HS-5 (cell line): ENCODE measurements at places on chromosomes 1 and 21.

DNA sequence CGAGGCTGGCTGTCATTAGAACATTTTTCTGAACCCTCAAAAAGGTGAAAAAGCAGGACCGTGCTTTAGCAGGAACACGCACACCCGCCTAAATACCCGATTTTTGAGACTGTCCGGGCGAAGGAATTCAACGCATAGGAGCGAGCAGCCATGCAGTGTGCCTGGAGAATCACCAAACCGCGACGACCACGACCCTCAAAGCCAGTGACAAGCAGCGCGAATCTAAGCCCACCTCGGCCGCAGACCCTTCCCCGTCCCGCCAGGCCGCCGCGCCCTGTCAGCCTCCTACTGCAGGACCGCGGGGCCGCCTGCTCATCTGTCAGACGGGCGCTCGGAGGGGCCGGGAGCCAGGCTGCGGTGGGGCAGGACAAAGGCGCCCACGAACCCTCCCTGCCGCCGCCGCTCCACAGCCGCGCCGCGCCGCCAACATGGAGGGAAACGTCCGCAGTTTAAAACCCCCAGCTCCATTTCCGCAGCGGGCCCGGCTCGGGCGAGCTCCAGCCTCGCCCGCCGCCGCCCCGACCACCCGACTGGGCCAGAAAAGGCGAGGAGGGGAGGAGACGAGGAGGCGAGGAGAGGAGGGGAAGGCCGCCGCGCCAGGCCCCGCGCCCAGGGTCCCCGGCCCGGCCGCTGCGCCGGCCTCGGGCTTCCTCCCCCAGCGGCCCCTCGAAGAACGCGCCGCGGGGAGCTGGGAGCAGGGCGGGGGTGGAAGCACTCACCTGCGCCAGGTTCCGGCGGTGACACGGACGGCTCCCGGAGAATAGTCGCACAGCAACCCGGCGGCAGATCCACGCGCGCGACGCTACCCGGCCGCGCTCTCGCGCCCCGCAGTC, at the start of gene LBR:
Gene LBR (minus strand): TSS at position 804 of the 833 bp plus-strand sequence. CDS start 3,963 bp downstream, outside the sequence.
- DNase-seq: no peak

- no peak for DNase-seq
These were observed 16.9 kb downstream of the NRDC start for GRCh38 chr1:51861669-51862068.

GRCh38 chr1:155113450-155113980, 14.2 kb upstream of the EFNA1 start:
- no peak for DNase-seq

DNA sequence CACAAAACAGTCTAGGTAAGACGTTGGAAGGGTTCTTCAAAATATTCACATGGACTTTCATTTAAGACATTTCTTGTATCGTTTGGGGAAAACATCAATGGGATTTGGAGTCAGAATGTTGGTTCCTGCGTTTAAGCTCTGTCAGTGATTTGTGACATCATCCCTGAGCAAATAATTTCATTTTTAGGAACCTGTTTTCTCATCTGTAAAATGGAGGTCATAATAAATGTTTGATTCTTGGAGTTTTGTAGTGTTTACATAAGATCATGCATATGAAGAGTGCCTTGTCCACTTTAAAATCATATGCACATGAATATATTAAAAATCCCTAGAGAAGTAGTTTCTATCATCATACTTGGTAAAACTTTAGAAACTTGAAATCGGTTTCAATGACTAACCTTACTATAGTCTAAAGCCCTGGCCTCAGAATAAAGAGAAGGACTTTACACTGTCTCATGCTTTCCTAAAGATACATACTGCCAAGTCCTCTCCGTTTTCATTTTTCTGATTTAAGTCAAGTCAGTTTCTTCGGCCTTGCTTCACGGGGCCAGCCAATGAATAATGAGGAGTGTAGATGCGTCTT, 178.4 kb downstream of the ADSS2 start:
- DNase-seq: no peak

GRCh38 chr1:166307261-166308188, 140.7 kb upstream of the FAM78B start:
- DNase-seq: no peak

DNA sequence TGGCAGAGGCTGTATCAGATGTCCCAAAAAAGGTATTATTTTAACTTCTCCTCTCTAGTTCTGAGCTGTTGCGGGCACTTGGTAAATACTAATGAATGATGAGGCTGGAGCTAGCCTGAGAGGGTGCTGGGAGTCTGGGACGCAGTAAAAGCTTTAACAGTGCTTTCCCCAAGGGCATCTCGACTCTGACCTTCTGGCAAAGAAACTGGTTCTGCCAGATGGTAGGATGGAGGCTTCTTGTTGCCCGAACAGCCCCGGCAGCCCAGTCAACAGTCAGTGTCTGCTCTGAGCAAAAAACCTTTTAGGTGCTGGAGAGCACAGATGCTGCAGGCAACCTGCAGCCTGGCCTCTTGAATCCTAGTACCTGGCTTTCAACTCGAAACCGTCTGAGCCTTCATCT, 2.5 kb upstream of the PNRC2 start:
- DNase-seq: no peak

DNA sequence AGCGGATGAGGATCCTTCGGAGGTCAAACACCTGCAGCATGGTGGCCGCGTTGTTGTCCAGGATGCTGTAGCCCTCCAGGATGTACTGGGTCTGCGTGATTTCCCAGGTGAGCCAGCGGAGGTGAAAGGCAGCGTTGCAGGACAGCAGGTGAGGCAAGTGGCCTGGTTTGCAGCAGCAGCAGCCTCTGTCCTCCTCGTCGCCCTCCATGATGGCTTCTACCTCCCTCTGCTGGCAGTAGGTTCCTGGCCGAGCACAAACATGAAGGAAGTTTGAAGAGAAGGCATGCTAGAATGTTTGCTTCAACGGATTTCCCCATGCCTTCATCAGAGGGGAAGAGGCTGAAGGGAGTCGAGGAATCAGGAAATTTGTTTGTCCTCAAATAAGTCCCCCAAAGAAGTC, 74.7 kb downstream of the NTPCR start:
- DNase-seq: no peak

GRCh38 chr1:18640228-18641004, 9.8 kb downstream of the PAX7 start:
- no peak for DNase-seq

GRCh38 chr21:45138199-45139002, 64.0 kb downstream of the ADARB1 start:
- DNase-seq: no peak

- no peak for DNase-seq
These were observed 23.4 kb upstream of the RNF187 start for GRCh38 chr1:228463559-228464455.

- no peak for DNase-seq
These were observed 9.8 kb downstream of the PPP2R5A start for GRCh38 chr1:212294983-212295382.

DNA sequence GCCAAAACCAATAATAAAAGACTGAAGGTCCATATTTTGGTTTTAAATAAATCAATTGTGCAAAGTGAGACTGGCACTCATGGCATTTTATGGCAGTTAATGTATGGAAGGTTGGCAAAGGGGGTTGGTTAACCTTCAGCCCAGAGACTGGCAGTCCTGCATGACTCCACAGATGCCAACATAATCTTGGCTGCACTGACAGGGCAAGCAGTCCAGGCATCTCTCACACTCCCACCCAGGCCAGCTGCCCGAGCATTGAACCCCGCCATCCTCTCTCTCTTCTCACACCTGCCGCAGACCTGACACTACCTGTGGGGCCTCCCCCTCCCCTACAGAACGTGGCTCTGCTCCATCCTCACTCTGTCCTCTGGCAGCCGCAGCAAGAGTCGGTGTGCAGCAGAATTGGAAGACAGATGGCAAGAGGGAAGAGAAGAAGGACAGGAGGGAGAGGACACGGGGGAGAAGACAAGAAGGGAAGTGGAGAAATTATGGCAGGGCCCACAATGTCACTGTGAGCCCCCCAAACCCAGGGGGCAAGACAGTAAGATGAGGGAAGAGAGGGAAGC, 43.7 kb downstream of the ITPKB start:
- DNase-seq: no peak

GRCh38 chr1:63448731-63449246, 74.2 kb downstream of the ITGB3BP start:
- DNase-seq: peak; percentile 23

DNA sequence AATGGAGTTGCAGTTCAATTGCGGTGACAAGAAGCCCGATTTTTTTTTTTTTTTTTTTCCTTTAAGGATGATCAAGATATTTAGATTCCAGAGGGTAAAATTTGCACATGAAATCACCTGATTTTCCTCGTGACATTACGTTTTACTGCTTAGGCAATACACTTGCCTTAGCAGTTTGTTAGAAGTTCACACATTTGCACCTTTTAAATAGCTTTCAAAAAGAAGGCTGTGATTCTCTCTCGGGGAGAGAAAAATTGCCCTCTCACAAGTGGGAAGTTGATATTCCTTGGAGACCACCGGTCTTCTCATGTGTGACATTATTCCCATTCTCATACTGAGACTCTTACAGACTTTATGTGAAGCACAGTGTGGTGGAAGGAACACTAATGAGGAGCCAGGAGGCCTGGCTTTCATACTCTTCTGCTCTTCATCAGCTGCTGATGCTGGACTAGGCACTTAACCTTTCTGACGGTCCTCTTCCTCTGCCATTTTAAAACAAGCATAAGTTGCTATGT, 69.8 kb upstream of the HSPA13 start:
- DNase-seq: no peak

GRCh38 chr1:88079036-88079435, 605.0 kb upstream of the PKN2 start:
- no peak for DNase-seq

- no peak for DNase-seq
These were observed 30.7 kb downstream of the TUFT1 start for GRCh38 chr1:151570819-151571218.

GRCh38 chr21:24424776-24425175, 1182.5 kb downstream of the MRPL39 start:
- DNase-seq: no peak

DNA sequence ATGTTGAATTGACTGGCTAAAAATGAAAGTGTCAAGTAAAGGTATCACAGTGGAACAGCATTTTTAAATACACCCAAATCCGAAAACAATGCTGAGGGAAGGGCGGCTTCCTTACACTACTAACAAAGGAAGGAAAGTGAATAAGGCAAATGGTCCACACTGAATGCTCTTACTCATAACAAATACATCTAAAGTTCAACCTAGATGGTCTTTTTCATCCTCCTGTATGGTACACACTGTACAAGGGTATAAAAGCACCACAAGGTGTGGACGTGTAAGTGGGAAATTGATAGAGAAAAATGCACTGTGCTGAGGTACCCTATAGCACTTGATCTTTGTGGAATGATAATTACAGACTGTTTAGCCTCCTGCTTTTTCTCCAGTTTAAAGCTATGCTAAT, 7.1 kb upstream of the PALMD start:
- no peak for DNase-seq

DNA sequence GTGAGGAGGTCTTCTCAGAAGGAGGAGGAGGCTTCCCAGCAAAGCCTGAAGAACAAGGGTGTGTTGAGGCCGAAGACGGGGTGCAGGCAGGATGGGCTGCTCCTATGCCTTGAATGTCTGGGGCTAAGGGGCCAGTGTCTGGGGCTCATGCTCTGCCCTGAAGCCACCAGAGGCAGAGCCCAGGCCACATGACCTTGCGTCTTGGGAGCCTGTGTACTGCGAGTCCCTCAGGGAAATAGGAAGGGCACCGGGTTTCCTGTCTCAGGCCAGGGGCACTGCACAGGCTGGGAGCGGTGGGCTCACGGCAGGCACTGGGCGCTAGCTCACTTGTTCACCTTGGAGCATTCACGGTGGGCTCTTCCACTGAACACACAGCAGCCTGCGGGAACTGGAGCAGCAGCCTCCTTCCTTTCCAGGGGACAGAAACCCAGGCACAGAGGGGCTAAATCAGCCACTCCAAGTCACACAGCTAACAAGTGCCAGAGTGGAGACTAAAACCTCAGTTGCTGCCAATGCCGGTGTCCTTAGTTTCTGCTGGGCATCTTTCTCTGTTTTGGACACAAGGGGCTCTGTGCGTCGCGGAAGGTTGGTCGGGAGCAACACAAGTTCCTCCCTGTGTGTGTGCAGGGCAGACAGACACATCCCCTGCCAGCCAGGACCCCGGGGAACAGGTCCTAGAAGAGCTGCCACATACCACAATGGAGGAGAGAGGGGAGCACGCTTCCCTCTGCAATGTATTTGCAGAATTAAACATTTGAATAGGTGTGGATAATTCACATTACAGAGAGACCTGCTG, 104.8 kb upstream of the C1orf174 start:
- DNase-seq: no peak

DNA sequence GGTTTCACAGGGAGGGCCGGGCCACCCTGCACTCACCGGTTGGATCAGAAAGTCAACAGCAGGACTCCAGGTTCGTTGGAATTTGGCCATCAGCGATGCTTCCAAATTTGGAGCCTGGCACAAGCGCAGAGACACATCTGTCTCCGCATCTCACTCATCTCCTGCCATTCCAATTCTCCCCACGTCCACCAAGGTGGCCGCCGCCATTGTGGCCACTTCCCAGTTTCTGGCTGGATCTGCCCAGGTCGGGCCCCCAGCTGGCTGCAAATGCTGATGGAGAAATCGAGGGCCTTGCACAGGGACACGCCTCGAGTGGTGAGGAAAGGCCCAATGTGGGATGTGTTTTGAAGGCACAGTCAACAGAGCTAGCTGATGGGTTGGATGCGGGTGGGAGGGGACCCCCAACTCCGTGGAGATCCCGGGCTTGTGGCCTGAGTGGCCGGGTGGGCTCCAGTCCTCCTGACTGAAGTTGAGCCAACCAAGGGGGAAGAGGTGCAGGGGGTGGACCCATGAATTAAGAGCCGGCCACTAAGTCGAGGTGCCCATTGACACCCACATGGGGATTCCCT, 102.7 kb downstream of the CRYAA start:
- DNase-seq: no peak

- DNase-seq: peak; percentile 31
These were observed at the start of gene NTNG1 for GRCh38 chr1:107140703-107141490. Gene NTNG1, plus strand, starts transcription at chr1:107141039.

- no peak for DNase-seq
These were observed 38.0 kb downstream of the ADARB1 start for GRCh38 chr21:45112371-45112770.

- DNase-seq: no peak
These were observed 14.9 kb upstream of the PAQR7 start for GRCh38 chr1:25890239-25891034.

GRCh38 chr1:52856026-52856425, 13.5 kb downstream of the ZYG11A start:
- no peak for DNase-seq

DNA sequence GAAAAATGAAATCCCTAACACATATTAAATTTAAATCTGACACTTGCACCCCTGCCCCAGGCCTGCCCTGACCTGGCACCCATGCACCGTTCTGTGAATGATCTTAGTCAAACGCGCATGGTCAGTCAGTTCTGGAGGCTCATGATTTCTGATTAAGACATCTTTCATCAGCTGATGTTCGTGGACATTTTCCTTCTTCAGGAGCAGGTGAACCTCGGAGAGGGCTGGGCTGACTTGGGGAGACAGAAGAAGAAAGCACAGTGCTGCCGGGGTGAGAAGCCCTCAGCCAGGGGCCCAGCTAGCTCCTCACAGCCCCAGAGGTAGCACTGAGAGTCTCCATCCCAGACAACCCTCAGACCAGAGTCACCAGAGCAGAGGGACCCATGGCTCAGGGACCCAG, 134.5 kb upstream of the AJAP1 start:
- no peak for DNase-seq
